Transverse colon (tissue), 4 donors: ENCODE measurements at places on chromosomes 7 and 10.

- no peaks in the 10 kb centered on the region for H3K4me1 ChIP-seq
- DNase-seq, result peak; percentile 10
- H3K27me3 ChIP-seq, result no peaks in the 10 kb centered on the region
- H3K36me3 ChIP-seq, result no peaks in the 10 kb centered on the region
Observed at GRCh38 chr7:72058579-72058978, 353.6 kb downstream of the CALN1 start.

GRCh38 chr7:23788843-23789242 is 78.8 kb downstream of the STK31 start:
- DNase-seq, result no peak
- H3K27ac ChIP-seq, result no peak overlapping the region
- no peaks in the 10 kb centered on the region for H3K4me1 ChIP-seq
- H3K27me3 ChIP-seq, result no peaks in the 10 kb centered on the region
- no peak overlapping the region for H3K4me3 ChIP-seq

GRCh38 chr7:19508124-19508523 is 200.7 kb downstream of the POLR1F start:
- no peak overlapping the region for H3K4me3 ChIP-seq
- no peak for DNase-seq
- H3K27me3 ChIP-seq, result no peaks in the 10 kb centered on the region
- H3K36me3 ChIP-seq, result no peaks in the 10 kb centered on the region

DNA sequence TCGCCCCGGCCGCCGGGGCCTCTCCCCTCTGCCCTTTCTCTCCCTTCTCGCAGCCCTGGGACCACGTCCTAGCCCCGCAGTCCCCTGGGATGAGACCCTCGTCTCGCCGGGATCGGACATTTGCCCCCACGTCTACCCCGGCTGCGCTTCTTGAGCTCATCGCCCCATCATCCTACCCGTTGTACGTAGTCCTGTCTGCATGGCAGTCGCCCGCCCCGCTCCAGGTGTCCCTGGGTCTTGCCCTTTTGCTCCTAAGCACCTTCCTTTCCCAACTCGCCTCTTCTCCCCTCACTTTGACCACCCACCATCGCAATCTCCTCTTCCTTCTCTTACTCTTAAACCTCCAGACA is 582 bp downstream of the TPST1 start:
- H3K27me3 ChIP-seq, result peaks cover 4% of the 10 kb centered on the region
- H3K27ac ChIP-seq, result peak overlapping the region; percentile 75
- peaks cover 8% of the 10 kb centered on the region for H3K4me1 ChIP-seq
- H3K4me3 ChIP-seq, result peak overlapping the region; percentile 91

DNA sequence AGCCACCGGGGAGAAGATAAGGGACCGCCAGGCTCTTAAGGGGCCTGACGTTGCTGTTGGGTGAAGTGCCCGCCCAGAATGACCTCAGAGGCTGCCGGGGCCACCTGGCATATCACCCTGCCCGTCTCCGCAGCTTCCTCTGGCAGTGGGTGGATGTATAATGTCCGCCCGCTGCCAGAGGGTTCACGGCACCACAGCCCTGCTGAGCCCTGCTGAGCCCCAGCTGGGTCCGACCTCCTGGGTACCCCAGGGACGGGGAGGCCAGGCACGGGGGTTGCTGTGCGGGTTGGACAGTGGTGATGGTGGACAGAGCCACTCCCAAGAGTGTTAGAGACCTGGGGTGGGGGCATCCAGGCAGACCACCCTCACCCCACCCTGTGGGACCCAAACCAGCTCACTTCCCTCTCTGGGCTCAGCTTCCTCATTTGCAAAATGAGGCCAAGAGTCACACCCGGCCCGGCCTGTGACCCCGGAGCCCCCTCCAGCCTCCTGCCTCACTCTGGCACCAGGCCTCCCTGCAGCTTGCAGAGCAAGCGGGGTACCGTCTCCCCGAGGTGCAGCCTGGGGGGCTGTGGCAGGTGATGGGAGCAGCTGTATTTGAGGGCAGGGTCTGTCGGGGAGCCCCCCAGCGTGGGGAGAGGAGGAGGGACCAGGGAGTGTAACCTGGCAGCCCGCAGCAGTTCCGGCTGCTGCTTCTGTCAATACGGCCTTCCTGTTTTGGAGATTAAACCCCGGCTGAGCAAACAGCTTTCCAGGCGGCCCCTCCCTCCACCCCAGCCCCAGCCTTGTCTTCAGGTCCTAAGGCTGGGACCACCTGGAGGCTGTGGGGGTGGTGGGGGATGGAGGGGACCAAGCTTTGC is 8.4 kb upstream of the LFNG start:
- peak; percentile 61 for DNase-seq
- H3K4me3 ChIP-seq, result no peak overlapping the region
- peak overlapping the region; percentile 63 for H3K27ac ChIP-seq
- peaks cover 37% of the 10 kb centered on the region for H3K4me1 ChIP-seq
- H3K27me3 ChIP-seq, result no peaks in the 10 kb centered on the region
